ENCODE measurements at places on chromosomes 16 and 17.

GRCh38 chr16:64240586-64240985, 881.3 kb downstream of the CDH11 start:
- DNase-seq = no peak
- H3K27me3 ChIP-seq = no peaks in the 10 kb centered on the region
- no peaks in the 10 kb centered on the region for H3K36me3 ChIP-seq
- H3K4me3 ChIP-seq = no peak overlapping the region
- H3K27ac ChIP-seq = no peak overlapping the region

GRCh38 chr17:78474614-78475146, 96.2 kb downstream of the PGS1 start:
- no peaks in the 10 kb centered on the region for H3K36me3 ChIP-seq
- H3K27ac ChIP-seq = no peak overlapping the region
- H3K4me1 ChIP-seq = no peaks in the 10 kb centered on the region
- DNase-seq = no peak

DNA sequence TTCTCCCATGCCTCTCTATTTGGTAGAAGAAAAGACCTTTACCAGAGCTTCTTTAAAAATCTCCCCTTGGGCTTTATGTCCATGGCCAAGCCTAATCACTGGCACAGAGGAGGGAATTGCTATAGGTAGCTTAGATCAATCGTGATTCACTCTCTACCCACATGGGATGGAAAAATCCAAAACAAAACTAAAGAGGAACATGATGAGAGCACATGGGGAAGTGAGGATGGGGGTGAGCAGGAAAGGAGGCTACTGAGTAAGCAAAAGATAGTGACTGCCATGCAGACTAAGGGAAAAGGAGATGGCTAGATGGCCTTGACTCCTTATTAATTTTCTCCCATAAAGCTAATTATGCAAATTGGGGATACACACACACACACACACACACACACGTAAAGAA, 201.2 kb downstream of the HS3ST3A1 start:
- H3K36me3 ChIP-seq = no peaks in the 10 kb centered on the region
- H3K4me1 ChIP-seq = no peaks in the 10 kb centered on the region
- no peak for DNase-seq
- no peaks in the 10 kb centered on the region for H3K27me3 ChIP-seq
- H3K4me3 ChIP-seq = no peak overlapping the region

GRCh38 chr17:3761036-3761917, 37.6 kb downstream of the HASPIN start:
- no peak overlapping the region for H3K27ac ChIP-seq
- peaks cover 34% of the 10 kb centered on the region for H3K4me1 ChIP-seq
- DNase-seq = no peak
- peaks cover 22% of the 10 kb centered on the region for H3K36me3 ChIP-seq
- no peak overlapping the region for H3K4me3 ChIP-seq

- peaks cover 1% of the 10 kb centered on the region for H3K27me3 ChIP-seq
- H3K4me1 ChIP-seq = no peaks in the 10 kb centered on the region
- H3K4me3 ChIP-seq = no peak overlapping the region
- H3K27ac ChIP-seq = no peak overlapping the region
- H3K36me3 ChIP-seq = no peaks in the 10 kb centered on the region
- no peak for DNase-seq
Observed at GRCh38 chr16:49488740-49489525, 115.3 kb downstream of the C16orf78 start.

DNA sequence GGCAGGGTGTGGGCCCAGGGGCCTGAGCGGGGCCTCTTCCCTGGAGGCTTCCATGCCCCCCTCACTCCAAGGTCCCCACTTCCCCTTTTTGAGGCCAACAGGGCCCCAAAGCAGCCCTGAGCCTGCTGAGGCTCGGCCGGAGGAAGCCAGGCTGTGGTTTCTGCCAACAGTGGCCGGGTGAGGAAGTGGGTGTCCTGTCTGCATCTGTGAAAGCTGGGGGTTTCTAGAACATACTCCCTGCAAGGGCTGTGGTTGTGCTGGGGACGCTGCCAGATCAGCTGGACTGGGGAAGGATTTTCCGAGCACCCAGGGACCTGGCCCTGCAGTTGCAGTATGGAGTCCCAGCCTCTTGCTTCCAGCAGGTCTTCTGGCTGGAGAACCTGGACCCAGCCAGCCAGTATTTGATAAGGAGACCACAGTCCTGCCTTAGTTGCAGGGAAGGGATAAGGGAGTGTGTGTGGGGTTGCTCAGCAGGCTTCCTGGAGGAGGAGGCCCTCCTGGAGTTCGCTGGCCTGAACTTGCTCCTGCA, 15.7 kb downstream of the ADCY7 start:
- peaks cover 63% of the 10 kb centered on the region for H3K4me1 ChIP-seq
- peak; percentile 44 for DNase-seq

DNA sequence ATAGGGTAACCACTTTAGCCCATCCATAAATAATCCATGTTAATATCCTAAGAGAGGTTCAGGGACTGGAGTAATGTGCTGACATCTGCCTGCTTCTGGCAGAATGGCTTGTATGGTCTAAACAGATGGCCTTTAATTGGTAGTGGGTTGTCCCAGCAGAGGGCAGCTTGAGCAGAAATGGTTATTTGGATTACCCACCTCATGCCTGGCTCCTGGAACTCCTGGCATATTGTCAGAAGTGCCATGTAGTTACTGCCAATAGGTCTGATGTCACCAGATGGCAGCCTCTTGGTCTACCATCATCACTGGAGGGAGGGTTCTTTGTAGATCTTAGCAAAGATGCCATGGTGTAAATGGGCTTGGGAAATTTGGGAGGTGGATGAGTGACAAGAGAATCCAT, 157.5 kb upstream of the SOX9 start:
- no peaks in the 10 kb centered on the region for H3K4me1 ChIP-seq
- H3K36me3 ChIP-seq = no peaks in the 10 kb centered on the region

DNA sequence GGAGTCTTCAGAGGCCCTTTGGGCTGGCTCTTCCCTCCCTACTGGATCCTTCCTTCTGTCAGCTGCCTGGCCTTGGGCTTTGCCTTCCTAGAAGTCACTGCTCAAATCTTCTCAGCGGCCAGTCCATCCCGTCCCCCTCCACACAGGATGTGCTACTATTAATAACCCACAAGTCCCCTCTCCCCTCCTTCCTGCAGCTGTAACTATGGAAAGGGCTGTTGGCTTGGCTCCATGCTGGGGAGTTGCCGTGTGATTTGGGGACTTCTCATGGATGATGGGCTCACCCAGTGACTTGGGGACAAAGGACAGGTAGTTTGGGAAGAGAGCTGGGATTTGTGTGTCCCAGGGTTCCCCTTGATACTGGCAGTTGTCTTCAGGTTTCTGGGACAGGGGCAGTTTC, 19.4 kb downstream of the TMEM94 start:
- H3K36me3 ChIP-seq = peaks cover 14% of the 10 kb centered on the region
- no peak for DNase-seq
- H3K4me3 ChIP-seq = no peak overlapping the region
- H3K27ac ChIP-seq = no peak overlapping the region
- no peaks in the 10 kb centered on the region for H3K4me1 ChIP-seq

DNA sequence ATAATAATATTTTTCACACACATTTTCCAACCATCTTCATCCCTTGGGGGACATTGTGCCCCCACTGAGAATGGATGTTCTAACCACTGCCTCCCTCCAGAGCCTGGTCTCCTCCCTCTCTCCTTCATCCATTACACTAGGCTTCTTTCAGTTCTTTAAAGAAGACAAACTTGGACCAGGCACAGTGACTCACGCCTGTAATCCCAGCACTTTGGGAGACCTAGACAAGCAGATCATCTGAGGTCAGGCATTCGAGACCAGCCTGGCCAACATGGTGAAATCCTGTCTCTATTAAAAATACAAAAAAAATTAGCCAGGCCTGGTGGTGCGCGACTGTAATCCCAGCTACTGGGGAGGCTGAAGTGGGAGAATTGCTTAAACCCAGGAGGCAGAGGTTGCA, 6.5 kb downstream of the ALOX15 start:
- peaks cover 48% of the 10 kb centered on the region for H3K27me3 ChIP-seq
- peaks cover 20% of the 10 kb centered on the region for H3K4me1 ChIP-seq
- H3K36me3 ChIP-seq = no peaks in the 10 kb centered on the region
- no peak overlapping the region for H3K4me3 ChIP-seq
- H3K27ac ChIP-seq = no peak overlapping the region
